NCI-H446 (cell line): ENCODE measurements at places on chromosomes 3 and 15.
A peak's percentile ranks its signal among the peaks of the same experiment; 100 is the strongest.

DNA sequence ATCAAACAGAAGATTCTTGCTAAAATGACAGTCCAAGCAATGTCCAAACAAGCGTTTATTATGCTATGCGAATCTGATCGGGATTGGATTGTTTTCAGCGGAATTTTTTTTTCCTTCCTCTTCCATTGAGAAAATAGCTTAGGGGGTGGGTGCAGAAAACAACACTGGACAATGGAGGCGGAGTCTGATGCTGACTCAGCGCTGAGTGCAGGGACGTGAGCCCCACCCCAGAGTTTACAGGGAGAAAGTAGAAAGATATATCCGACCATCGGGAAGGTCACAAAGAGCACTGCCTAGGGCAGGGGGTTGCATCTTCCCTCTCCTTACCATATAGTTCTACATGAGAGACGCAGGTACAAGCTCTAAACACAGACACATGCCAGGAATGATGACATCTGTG lies 117.0 kb downstream of the FOXP1 start:
- DNase-seq: no peak

DNA sequence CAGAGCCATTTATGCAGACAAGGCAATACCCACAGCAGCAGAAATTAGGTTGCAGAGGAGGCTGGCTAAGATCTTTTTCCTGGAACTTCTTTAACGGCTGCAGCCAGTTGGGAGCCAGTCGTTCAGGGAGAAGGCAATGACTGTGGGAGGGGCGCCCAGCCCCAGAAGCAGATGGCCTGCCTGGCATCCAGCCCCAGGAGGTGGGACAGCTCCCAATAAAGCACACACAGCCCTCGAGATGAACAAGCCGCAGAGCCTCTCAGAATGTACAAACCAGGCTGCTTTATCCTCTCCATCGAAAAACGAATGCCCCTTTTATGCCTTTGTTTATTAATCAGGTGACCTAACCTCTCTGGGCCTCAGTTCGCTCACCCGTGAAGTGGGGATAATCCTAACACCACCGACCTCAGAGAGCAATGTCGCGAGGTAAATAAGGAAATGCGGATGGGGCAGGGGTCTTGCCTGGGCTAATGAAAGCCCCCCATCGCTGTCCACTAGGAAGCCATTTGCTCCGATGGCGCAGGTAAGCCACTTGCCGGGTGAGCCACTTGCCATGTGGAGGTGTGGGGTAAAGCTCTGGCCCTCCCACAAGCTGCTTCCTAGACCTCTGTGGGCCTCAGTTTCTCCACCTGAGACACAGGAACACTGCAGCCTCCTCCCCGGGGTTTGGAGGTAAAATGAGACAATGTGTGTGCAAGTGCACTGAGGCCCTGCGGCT lies 35.8 kb downstream of the MGLL start:
- DNase-seq: peak; percentile 97

DNA sequence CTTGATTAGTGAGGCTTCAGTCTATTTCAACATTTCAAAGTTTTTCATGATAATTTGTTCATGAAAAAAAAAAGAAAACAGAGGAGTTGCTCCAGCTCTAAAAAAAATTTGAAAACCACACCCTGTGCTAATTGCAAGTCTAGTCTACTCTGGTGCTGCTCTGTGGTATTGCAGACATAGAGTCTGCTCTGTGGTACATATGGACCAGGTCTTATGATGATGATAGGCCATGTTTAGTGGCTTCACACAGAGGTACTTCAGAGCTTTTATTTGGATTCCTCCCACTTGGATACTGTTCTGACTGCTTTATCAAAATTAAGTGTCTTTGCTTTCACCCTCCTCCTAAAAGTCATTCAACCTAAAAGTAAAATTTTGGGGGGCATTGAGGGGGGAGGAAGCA lies 160.8 kb downstream of the ALCAM start:
- DNase-seq: no peak

DNA sequence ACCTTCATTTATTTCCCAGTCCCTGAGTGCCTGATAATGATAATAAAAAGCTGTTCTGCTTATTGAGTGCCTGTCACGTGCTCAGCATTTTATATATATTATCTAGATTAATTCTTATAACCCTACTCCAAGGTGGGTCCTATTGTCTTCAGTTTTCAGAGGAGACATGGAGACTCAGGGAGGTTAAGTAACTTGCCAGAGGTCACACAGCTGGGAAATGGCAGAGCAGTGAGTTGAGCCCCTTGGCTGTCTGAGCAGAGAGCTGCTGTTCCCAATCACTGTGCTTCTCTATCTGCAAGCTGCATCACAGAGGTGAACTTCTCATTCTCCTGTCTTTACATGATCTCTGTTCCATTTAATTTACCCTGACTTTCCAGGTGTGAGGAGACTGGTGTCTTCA lies 32.3 kb upstream of the MRPS22 start:
- DNase-seq: no peak

- DNase-seq: no peak
Observed at GRCh38 chr3:141860766-141861513, 15.5 kb upstream of the ATP1B3 start.

DNA sequence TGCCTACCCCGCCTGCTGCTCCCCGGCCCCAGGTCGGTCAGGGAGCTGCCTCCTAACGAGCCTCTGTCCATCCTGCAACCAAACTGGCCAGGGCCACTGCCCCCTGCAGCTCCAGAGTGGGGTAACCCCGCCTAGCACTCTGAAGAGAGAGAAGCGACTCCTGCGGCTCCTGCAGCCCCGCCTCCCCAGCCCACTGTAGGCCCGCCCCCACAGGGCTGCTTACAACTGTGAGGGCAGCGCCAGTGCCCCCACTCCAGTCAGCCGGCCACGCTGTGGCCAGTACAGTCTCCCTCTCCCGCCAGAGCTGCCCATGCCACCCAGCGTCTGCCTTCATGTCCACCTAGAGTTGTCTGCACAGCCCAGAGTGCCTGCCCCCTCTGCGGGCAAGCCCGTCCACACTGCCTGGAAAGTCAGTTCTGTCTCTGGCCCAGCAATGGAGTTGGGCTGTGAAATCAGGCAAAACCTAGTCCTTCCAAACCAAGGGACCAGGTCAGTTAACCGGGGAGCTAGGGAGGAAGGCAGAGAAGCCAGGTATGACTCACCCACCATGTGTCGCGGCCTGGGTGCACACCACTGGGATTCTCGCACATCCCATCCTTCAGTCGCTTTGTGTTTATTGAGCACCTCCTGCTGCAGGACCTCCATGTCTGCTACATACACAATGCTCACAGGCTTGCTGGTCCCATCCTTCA lies 2.4 kb downstream of the UCN2 start:
- no peak for DNase-seq

DNA sequence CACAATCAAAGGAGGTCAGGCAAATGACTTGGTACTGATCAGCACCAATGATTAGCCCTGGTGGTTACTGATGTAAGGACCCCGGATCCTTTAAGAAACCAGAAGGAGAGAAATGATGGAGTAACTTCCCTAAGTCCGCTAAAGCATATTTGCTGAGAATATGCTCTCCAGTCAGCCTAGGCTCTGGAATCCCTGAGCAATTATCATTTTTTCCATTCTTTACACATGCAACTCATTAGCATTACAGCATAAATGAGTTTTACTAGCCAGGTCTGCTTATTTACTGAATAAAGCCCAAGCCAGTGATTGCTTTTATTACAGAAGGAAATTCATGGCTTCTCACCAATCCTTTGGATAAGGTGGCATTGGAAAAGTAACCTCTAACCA lies 139.2 kb upstream of the WNT5A start:
- no peak for DNase-seq

DNA sequence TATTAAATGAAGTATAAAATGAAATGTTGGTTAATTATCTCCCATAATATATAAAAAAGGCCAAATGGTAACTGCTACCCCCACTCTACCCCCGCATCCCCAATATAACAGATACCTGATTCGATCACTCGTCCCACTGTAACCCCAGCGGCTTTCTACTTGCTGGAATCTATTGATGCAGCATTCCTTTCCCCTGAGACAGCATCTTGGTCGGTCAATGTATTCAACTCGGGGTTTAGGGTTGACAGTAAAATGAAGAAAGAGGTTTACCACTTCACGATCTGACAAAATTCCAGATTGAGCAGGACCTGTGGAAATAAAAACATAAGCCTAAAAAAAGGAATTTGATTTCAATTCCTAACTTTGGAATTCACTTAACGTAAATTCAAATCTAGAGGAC lies 18.6 kb upstream of the C15orf40 start:
- DNase-seq: no peak

GRCh38 chr3:40658305-40658704 lies 133.5 kb downstream of the ZNF621 start:
- no peak for DNase-seq

- no peak for DNase-seq
Observed at GRCh38 chr15:61725251-61725650, 335.0 kb downstream of the VPS13C start.
